ENCODE measurements at places on chromosomes 7 and 10.

GRCh38 chr10:70115948-70116682 is 16.5 kb downstream of the AIFM2 start:
- DNase-seq: peak; percentile 50

DNA sequence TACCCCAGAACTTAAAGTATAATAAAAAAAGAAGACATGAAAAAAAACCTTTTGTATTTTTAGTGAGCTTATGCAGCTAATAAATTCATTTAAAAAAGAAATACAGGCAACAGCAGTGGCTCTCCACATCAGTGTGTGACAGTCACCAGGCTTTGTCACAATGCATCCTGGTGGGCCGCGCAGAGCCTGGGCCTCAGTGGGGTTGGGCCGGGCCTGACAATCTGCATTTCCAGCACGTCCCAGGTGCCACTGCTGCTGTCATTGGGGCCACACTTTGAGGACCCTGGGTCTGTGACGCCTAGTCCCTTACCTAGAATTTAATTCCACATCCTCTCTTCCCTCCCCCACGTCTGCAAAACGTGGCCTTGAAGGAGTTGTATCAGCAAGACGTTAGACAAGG is 284.5 kb downstream of the ADARB2 start:
- no peak for DNase-seq

DNA sequence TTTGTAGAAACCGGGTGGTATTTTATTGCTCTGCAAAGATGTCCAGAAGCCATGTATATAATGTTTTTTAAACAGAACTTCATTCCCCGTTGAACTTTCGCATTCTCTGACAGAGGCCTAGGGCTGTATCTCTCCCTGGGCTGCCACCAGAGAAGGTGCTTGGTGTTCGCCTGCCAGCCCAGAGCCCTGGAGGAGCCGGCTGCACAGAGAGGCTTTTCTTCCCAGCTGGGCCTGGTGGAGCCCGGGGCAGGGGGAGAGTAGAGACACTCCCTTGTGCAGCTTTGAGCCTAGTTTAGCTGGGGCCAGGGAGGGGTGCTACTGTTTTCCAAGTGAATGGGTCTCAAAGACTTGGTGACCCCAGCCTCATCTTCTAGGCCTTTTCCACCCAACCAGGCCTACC is 13.6 kb upstream of the TRIM8 start:
- DNase-seq: no peak

GRCh38 chr10:59735296-59735695 is 18.0 kb downstream of the MRLN start:
- DNase-seq: no peak

DNA sequence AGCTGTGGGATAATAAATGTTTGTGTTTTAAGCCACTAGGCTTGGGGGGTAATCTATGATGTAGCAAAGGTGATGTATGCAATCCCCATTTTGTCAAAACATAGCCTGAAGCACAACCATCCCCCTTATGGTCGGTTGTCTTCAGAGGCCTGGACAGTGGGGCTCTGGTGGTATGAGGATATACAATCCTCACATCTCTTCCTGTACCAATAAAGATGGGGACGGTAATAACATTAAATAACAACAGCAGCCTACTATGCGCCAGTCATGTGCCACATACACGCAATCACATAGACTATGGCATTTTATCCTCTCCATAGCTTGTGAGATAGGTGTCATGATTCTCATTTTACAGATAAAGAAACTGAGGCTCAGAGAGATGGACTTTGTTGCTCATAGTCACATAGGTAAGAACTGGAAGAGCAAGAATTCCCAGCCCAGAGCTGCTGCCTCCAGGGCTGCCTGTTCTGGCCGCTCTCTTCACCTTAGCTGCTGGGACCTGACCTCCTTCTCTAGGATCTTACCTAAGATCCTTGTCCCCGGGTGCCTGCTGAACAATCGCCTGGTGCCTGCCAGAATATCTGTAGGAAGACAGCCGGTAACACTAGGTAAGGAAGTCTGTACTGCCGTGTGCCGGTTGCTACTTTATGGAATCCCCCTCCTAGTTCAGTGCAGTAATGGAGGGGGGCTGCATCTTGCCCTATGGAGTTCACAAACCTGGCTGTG is 108.6 kb downstream of the ARHGAP22 start:
- DNase-seq: no peak

- DNase-seq: no peak
Measured at GRCh38 chr10:102657451-102657850, 13.2 kb downstream of the TRIM8 start.

- DNase-seq: no peak
Measured at GRCh38 chr10:110931769-110932381, 12.5 kb downstream of the SHOC2 start.

DNA sequence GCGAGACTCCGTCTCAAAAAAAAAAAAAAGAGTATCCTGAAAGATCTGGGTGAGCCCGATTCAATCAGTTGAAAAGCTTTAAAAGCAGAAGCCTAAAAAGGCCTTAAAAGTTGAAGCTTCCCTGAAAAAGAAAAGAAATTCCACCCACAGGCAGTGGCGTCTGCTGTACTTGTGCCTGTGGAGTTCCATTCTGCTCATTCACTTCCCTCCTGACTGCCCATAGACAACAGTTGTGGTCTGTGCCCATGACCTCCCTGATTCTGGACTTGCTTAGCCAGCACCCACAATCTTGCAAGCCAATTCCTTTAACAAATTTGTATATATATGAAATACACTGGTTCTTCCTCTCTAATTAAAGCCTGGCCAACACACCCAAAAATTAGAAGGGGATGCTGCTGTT is 141.7 kb downstream of the DLG5 start:
- DNase-seq: no peak

GRCh38 chr7:107847168-107847835 is 43.7 kb upstream of the DLD start:
- no peak for DNase-seq

DNA sequence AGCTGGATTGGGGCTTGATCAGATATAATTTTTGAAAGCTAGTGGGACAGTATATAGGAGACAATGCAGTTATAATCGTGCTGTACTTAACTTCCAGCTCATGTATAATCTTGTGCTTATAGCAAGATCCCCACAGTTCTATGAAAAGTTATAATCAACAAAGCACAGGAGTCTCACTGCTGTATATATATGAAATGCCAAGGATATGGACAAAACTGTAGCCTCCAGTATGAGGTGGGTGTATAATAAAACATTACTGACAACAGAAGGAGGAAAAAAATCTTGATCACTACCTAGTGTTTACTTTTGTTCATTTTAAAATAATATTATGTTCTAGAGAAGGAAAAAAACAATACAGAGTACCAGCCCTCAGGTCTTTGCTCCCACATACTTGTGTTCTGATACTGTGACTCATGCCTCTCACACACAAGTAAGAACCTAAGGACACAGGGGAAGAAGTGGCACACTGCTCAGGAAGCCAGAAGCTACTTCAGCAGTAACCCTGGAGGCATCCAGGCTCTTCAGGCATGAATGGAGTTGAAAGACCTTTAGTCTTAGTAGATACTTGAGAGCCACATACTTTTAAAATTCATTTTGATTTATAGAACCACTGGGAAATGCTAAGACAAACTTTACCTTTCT is 265.7 kb upstream of the IMMP2L start:
- no peak for DNase-seq

- no peak for DNase-seq
Measured at GRCh38 chr10:102001435-102002068, 54.4 kb downstream of the ARMH3 start.

DNA sequence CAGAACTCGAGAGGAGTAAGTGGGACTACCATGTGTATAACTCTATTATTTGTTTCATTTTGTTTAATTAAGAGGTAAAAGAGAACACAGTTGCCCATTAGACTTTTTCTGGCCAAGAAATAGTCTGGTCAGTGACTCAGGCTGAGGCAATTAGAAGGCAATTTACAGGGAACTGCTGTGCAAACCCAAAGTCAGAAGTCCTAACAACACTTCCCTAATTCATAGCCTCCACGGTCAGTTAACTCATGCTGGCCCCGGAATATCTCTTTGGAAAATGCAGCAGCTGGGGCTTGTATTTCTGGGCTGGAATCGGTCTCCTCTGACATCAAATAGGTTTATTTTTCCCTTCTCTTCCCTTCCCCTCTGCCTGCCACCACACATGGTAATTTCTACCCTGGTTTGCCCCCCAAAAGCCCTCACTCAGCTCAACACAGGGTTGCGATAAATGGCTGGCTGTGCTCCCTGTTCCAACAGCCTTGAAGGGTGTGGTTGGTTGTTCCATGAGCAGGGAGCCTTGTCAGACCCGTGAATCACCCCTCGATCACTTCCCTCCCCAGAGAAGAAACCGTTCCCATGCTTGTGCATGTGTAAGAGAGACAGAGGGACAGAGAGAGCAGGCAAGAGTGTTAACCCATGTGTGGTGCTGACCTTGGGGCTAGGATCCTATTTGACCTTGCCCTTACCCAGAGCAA is 5.3 kb downstream of the SH3PXD2A start:
- DNase-seq: no peak

All from stimulated activated CD4-positive, alpha-beta T cell treated with anti-CD3 and anti-CD28 coated beads, Interleukin-12 subunit alpha, Interleukin-12 subunit beta, amount 100 ng/mL, for 24 hours (primary cell).